H1 (cell line): ENCODE measurements at places on chromosomes 13 and 19.

DNA sequence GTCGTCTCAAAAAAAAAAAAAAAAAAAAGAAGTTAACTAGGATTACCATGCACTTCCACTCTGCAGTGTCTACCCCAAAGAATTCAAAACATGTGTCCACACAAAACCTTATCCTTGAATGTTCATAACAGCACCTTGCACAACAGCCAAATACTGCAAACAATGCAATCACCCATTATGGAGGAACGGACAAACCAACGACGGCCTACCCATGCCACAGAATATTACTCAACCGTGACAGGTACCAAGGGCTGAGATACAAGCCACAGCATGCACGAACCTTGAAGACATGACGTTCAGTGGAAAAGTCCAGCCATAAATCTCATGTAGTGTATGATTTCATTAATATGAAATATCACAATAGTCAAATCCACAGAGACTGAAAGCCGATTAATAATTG is 3.0 kb upstream of the SHISA7 start:
- DNase-seq, result no peak

- DNase-seq, result no peak
These were observed 242.5 kb upstream of the SERP2 start for GRCh38 chr13:44131069-44131614.

DNA sequence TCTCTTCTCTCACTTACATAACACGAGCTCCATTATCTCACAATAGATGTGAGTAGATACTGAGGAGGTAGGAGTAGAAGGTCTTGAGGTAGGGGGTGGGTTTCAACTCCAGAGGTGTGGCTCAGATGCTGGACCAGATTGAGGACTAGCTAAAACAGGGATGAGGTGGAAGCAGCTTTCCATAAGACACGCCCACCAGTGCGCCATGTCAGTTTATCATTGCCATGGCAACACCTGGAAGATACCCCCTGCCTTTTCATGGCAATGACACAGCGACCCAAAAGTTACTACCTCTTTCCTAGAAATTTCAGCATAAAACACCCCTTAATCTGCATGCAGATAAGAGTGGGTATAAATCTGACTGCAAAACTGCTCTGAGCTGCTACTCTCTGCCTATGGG is 44.1 kb downstream of the KCTD15 start:
- no peak for DNase-seq

DNA sequence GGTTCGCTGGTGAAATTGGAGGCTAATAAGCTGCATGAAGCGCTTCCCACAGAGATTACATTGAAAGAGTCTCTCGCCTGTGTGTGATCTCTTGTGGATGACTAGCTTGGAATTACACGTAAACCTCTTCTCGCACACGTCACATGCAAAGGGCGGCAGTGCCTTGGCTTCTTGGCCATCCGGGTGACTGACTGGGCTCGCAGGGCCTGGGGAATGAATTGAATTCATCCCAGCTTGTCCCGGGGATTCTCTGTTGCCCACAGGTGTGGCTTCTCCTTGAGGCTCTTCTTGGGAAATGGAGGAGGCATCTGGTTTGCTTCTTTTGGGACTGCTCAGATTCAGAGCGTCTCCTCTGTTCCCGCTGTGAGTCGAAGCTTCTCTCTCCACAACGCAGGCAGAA is 19.8 kb downstream of the ZSCAN5C start:
- DNase-seq, result no peak

GRCh38 chr19:13011653-13012389 is 16.5 kb downstream of the NFIX start:
- DNase-seq, result no peak

DNA sequence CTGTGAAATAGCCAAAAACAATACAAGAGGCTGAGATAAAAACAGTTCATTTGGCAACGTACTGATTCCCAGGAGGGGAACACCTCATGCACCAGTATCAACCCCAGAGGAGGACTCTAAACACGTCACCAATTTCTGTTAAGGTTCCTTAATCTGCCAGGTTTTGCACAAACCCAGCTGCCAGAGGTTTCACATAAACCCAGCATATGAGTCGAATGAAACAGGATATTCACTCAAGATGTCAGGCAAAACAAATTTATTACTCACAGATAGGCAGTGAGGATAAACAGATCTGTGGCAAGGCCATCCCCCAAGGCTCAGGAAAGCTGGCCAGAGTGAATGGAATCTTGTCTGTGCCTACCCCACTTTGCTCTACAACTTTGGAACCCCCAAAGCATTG is 210.9 kb downstream of the GPC5 start:
- no peak for DNase-seq

DNA sequence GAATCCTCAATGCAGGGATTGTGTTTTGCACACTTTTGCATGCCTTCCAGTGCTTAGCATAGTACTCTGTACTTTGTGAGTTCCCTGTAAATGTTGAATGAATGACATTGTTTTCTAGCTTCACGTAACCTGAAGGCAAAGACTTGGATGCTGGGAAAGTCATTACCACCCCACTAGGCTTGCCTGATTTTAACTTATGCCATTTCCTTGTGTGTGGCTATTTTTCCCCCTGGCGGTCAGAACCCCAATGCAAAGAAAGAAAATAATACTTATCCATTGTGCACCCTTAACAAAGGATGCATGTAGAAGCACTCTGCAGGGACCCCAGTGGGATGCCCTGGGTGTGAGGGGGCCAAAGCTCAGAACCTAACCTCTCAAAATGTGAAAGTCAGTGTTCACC is 1.2 kb upstream of the ENOX1 start:
- no peak for DNase-seq

DNA sequence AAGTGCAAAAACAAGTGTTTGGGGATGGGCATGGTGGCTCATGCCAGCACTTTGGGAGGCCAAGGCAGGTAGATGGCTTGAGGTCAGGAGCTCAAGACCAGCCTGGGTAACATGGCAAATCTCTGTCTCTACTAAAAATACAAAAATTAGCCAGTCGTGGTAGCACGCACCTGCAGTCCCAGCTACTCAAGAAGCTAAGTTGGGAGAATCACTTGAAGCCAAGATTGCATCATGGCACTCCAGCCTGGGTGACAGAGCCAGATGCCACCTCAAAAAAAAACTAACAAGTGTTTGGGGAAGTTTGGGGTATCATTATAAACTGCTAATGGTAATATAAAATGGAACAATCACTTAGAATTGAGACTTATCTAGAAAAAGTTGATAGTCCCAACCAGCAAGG is 24.6 kb downstream of the XPO4 start:
- DNase-seq, result no peak

DNA sequence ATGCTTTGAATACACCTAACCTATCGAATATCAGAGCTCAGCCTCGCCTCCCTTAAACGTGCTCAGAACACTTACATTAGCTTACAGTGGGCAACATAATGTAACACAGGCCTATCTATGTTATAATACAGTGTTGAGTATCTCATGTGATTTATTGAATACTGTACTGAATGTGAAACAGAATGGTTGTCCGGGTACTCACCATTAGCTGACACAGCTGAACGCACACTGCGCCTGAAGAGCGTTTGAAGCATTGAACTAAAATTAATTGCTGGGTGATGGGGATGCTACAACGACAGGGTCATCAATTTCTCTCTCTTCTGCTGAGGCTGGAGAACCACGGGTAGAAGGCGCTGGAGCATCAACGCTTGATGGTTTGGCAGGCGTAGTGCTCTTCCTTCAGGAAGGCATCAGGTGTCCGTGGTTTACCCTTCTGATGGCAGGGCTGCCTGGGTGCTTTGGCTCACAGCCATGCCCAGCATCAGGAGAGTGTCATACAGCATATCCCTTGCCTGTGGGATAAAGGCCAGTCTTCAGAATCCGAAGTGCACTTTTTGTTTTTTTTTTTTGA is 46.9 kb upstream of the UBE2L5 start:
- DNase-seq, result no peak

GRCh38 chr13:66348745-66349690 is 881.1 kb downstream of the PCDH9 start:
- DNase-seq, result no peak

GRCh38 chr19:13195678-13196077 is 45.5 kb downstream of the IER2 start:
- peak; percentile 86 for DNase-seq

DNA sequence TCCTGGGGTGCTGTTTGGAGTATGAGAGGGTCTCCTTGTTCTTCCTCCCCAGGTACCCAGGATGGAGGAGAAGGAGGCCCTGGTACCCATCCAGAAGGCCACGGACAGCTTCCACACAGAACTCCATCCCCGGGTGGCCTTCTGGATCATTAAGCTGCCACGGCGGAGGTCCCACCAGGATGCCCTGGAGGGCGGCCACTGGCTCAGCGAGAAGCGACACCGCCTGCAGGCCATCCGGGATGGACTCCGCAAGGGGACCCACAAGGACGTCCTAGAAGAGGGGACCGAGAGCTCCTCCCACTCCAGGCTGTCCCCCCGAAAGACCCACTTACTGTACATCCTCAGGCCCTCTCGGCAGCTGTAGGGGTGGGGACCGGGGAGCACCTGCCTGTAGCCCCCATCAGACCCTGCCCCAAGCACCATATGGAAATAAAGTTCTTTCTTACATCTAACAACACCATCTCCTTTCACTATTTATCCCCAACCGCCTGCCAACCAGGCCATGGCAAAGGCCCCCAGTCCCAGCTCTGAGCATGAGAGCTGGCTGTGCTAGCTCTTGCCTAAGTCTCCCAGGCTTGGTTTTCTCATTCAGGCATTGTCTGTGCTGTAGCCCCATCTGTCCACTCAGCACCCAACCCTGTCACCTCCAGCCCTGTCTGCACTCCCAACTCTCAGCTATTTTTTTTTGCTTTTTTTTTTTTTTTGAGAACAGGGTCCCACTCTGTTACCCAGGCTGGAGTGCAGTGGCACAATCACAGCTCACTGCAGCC is 11.2 kb downstream of the DKKL1 start:
- no peak for DNase-seq

DNA sequence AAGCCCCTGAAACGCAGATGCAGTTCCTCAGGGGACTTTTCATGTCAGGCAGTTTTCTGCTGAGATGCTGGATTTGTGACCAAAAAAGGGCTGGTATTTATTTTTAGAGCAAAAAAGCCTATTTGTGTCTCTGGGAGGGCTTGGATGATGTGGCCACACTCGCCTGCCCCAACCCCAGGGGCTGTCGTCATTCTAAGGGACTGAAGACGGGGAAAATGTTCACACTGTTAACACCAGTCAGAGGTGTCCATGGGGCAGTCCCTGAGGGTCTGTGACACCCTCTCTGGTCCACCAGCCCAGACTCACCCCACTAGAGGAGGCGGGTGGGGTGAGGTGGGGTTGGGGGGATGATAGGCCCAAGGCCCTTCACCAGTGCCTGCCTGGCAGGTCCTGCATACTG is 15.9 kb upstream of the EPHX3 start:
- DNase-seq, result no peak

- DNase-seq, result no peak
These were observed 121.7 kb downstream of the POSTN start for GRCh38 chr13:37476874-37477273.

GRCh38 chr13:34681405-34681955 is 260.6 kb upstream of the NBEA start:
- DNase-seq, result no peak

- DNase-seq, result peak; percentile 84
These were observed 832 bp upstream of the ZNF491 start for GRCh38 chr19:11797491-11797890.

DNA sequence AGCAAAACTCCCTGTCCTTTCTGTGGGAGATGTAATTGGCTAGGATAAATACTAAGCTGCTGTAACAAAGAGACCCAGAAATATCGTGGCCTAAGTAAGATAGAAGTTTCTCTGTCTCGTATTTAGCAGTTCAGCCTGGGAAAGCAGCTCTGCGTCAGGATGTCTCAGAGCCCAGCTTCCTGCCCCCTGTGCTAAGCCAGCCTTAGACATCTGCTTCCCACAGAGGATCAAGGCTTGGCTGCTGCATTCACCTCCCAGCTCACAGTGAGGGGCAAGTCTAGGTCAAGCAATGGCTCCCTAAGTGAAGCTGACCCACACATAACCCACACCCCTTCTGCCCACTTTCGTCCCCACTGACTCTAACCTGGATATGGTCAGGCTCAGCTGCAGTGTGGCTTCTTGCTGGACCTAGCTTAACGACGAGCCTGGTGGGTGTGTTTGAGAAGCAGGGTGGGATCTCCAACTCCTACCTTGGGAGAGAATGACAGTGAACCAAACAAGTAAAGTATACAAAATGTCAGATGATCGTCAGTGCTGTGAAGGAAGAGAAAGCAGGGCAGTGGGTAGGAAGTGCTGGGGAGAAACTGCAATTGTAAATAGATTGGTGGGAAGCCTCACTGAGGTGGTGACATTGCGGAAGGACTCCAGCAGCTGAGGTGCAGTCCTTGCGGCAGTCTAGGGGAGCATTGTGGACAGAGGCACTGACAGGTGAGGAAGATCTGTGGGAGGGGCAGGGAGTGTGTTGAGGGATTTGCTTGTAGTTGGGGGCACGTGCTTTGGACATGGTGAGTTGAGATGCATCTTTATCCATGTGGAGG is 82.9 kb downstream of the TNFRSF19 start:
- no peak for DNase-seq

GRCh38 chr19:718991-719512 is 10.3 kb downstream of the PALM start:
- no peak for DNase-seq

GRCh38 chr19:45115809-45116615 is 23.0 kb downstream of the PPP1R37 start:
- DNase-seq, result no peak

- DNase-seq, result no peak
These were observed 2.1 kb downstream of the C19orf12 start for GRCh38 chr19:29712744-29713516.

GRCh38 chr19:43532571-43532961 is 422 bp upstream of the ZNF575 start:
- no peak for DNase-seq

- DNase-seq, result no peak
These were observed 235.9 kb downstream of the NHLRC3 start for GRCh38 chr13:39273953-39274738.

DNA sequence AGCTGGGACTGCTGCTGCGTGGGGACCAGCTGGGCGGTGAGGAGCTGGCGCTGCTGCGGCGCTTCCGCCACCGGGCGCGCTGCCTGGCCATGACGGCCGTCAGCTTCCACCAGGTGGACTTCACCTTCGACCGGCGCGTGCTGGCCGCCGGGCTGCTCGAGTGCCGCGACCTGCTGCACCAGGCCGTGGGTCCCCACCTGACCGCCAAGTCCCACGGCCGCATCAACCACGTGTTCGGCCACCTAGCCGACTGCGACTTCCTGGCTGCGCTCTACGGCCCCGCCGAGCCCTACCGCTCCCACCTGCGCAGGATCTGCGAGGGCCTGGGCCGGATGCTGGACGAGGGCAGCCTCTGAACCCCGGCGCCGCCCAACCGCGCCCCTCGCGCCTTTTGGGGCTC is 12.8 kb downstream of the TNFAIP8L1 start:
- no peak for DNase-seq
